ENCODE measurements at places on chromosomes 6 and 20.

- DNase-seq, result peak; percentile 24
Measured at GRCh38 chr6:149024361-149024760, 277.5 kb downstream of the UST start.

GRCh38 chr6:77123527-77123926, 339.8 kb downstream of the HTR1B start:
- no peak for DNase-seq

GRCh38 chr20:9839626-9840025, 750 bp upstream of the PAK5 start:
- no peak for DNase-seq

- peak; percentile 36 for DNase-seq
Measured at GRCh38 chr6:132190097-132190814, 211.0 kb downstream of the MOXD1 start.

DNA sequence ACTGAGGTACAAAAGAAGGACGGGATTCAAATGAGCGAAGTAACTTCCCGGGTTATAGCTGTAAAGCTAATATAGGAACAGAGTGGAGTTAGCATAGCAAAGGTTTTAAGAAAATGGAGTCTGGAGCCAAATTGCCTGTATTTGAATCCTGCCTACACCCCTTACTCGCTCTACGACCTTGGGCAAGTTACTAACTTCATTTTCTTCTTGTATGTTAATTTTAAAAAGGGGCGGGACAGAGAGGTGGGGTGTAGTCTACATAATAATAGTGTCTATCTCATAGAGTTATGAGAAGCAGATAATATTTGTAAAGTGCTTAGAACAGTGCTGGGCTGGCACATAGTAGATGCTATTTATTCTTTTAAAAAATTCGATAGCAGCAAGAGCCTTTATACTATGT, 705 bp downstream of the ZSCAN23 start:
- no peak for DNase-seq

DNA sequence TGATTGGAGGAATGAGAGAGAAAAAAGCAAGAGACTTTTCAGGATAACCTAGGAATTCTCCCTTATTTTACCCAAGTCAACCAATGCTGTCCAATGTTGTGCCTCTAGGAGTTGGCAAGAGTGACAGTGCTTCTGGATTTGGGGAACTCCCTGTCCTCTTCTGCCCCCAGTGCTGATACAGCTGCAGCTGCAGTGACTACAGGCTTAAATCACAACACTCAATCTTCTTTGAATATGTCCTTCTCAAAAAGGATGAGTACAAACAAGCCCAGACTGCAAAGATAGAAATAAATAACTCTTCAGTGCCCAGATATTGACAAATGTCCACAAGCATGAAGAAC, 141.0 kb upstream of the COL21A1 start:
- no peak for DNase-seq

Measured in mesendoderm (in vitro differentiated cells).